NCI-H2227 treated with DMSO at 0.1 percent for 48 hours (cell line): ENCODE measurements at places on chromosomes 7 and 10.
A peak's percentile ranks its signal among the peaks of the same experiment; 100 is the strongest.

DNA sequence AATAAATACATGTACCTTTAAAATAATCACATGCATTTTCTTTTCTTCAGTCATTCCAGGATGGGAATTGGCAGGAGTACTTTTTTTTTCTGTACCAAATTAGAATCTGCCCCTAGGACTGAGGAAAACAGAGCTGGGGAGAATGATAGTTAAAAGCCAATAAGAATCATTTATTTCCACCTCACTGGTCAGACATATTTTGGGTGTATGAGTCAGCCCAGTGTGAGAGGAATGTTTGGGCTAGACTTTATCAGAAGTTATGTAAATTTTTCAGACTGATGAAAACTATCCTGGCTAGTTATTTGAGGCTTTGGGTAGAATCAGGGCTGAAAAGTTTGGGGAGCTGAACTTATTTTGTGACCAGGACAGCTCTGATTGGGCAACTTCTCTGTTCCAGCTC, 303.1 kb upstream of the NPSR1 start:
- DNase-seq: no peak

- DNase-seq: no peak
These were observed 53.1 kb downstream of the CUX1 start for GRCh38 chr7:101870361-101871062.

- DNase-seq: no peak
These were observed 82.9 kb downstream of the WDFY4 start for GRCh38 chr10:48767373-48768143.

DNA sequence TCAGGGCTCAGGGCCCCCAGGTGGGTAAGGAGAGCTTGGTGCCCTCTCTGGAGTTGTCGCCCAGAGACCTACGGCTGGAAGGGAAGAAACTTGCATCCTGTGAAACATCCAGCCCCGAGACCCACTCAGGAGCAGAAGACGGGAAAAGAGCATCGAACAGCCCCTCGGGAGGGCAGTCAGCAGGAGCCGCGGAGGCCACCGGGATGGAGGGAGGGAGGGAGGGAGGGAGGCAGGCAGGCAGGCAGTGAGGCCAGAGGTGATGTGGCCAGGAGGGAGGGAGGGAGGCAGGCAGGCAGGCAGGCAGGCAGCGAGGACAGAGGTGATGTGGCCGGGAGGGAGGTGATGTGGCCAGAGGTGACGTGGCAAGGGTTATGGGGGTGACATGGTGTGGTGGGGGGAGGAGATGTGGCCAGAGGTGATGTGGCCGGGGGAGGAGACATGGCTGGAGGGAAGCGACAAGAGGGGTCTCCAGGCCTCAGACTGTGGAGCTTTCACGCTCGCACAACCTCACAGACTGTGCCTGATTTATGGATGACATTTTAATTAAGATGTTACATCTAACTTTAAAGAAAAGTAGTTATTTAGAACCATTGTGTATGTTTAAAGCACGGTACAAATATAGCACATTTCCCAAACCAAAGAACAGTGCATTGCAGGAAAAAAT, 141.1 kb downstream of the DIP2C start:
- no peak for DNase-seq

DNA sequence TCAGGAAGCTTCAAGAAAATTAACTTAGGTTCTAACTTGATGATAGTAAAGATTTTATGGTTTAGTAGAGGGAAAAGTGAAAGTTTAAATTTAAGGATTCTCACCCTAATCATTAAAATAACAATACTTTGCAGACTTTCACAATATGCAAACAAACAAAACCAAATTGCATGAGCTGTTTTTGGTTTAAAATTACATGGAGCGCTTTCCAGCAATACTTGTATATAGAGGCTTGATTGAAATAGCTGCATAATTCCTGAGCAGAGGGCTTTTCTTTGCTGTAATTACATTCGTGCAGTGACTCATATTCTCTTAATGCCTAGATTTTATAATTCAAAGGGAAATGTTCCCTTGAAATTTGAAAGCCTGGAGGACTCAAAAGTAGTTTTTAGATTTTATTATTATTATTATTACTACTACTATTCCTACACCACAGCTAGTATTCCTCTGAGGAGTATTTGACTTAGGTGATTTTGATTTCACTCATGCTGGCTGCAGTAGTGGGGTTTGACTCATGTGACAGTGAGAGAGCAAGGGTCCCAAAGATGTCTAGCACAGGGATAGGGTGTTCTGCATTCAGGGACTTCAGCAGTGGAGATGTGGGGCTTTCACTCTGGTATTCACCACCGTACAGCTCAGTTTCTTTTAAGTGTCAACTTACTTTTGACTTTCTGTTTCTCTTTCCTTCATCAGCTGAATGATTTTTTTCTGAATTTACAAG, 138.1 kb downstream of the ADAM22 start:
- no peak for DNase-seq

GRCh38 chr10:71075759-71076472, 136.5 kb upstream of the UNC5B start:
- no peak for DNase-seq

DNA sequence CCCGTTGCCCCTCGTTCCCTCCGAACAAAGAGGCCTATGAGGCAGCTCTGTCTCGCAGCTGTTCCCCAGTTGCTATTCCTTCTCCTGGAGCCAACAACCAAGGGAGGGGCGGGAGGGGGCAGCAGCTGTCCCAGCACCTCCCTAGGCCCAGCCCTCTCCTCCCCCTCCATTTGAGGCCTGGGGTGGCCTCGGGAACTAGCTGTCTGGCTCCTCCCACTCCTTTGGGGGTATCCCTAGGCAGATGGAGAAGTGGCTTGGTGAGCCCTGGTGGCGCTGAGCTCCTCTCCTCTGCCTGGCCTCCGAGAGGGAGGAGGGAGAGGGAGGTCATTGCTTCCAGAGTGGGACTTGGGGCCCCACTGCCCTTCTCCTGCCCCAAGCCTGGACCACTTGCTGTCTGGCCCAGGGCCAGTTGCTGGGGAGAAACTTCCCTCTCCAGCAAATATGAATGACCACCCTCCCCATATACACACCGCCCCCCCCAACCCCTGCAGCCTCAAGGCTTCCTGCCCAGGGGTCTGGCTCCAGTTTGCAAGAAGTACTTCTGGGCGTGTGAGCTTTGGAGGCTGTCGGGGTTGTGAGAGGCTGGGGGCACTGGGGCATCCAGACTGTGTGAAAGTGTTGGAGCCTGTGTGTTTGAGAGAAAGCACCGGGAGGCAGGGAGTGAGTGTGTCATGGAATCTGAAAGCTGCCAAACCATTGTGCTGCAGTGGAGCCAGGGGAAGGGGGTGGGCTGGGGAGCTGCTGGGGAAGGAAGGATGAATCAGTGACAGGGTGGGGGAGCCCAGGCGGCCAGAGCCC, 3.1 kb downstream of the FLNC start:
- DNase-seq: peak; percentile 30

DNA sequence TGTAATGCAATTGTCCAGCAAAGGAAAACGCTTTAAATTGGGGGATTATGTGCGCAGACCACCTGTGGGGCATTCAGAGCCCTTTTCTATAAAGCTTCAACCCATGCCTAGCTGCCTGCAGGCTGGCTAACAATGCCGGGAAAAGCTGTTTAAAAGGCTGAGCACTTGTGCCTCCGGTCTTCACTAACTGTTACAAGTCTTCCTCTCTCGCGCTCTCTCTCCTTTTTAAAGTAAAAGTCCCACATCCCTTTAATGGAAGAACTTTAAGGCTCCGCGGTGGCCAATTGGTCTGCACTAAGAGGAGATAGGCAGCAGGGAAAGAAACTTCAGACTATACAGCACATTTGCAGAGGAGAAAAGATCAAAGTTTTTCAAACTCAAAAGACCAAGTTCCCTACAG, 4.6 kb downstream of the FZD8 start:
- DNase-seq: no peak

- no peak for DNase-seq
These were observed 33.9 kb downstream of the PTTG1IP2 start for GRCh38 chr7:90503367-90503766.
